ENCODE measurements at places on chromosomes 7 and 10. TPM values are rescaled to one million over a fixed set of nuclear protein-coding genes. Genes with fewer than 3 reads are reported as not detected.

DNA sequence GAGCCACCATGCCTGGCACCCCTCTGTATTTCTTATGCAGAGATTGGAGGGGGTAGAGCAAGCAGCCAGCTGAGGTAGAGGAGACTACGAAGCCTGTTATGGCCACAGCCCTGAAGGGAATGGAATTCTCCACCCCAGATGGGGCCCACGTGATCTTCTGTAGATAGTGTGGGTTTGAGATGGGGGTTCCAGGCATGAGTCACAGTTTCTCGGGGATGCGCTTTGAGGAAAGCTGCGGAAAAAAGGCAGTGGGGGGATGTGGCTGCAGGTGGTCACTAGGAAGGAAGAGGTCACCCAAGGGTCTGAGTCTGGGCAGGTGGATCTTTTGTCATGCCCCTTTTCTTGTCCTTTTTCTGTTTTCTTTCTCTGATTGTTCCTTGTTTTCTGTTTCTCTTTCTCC, 11.5 kb downstream of the FAM131B start:
- H3K4me3 ChIP-seq, result no peak overlapping the region
- no peaks in the 10 kb centered on the region for H3K27me3 ChIP-seq
- no peak overlapping the region for H3K27ac ChIP-seq

- no peaks in the 10 kb centered on the region for H3K4me1 ChIP-seq
- H3K27me3 ChIP-seq, result no peaks in the 10 kb centered on the region
- no peaks in the 10 kb centered on the region for H3K36me3 ChIP-seq
- H3K27ac ChIP-seq, result no peak overlapping the region
- no peak overlapping the region for H3K4me3 ChIP-seq
Observed at GRCh38 chr10:33746836-33747268, 412.4 kb upstream of the NRP1 start.

GRCh38 chr10:132062641-132063390, 2.9 kb upstream of the JAKMIP3 start:
- H3K27ac ChIP-seq, result no peak overlapping the region
- H3K4me3 ChIP-seq, result no peak overlapping the region
- peaks cover 8% of the 10 kb centered on the region for H3K4me1 ChIP-seq

GRCh38 chr10:94916423-94916822, 22.0 kb upstream of the CYP2C9 start:
- H3K27ac ChIP-seq, result no peak overlapping the region
- H3K4me1 ChIP-seq, result no peaks in the 10 kb centered on the region
- no peaks in the 10 kb centered on the region for H3K27me3 ChIP-seq
- no peak overlapping the region for H3K4me3 ChIP-seq
- DNase-seq, result no peak

- peaks cover 11% of the 10 kb centered on the region for H3K4me1 ChIP-seq
- H3K4me3 ChIP-seq, result no peak overlapping the region
- DNase-seq, result no peak
- no peak overlapping the region for H3K27ac ChIP-seq
- H3K36me3 ChIP-seq, result peaks cover 1% of the 10 kb centered on the region
- no peaks in the 10 kb centered on the region for H3K27me3 ChIP-seq
Observed at GRCh38 chr10:33016988-33017387, 59.0 kb upstream of the ITGB1 start.

DNA sequence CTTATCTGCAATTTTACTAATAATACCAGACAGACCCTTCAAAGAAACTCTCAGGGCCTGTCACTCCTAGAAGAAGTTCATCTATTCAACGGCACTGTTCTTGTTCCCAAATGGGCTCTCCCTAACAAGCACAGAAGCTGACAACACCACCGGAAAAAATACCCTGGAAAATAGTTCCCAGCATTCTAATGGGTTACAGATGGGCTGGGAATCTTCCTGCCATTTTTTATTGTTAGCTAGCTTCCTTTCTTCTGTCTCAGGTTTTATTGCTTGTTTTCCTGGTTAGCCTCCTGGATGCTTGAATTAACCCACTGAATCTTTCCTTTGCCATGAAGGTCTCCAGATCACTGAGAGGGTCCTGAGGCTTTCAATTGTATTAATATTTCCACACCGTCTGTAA, 689.8 kb upstream of the NRP1 start:
- no peaks in the 10 kb centered on the region for H3K4me1 ChIP-seq
- DNase-seq, result no peak
- no peak overlapping the region for H3K4me3 ChIP-seq
- no peak overlapping the region for H3K27ac ChIP-seq
- H3K36me3 ChIP-seq, result no peaks in the 10 kb centered on the region
- no peaks in the 10 kb centered on the region for H3K27me3 ChIP-seq

DNA sequence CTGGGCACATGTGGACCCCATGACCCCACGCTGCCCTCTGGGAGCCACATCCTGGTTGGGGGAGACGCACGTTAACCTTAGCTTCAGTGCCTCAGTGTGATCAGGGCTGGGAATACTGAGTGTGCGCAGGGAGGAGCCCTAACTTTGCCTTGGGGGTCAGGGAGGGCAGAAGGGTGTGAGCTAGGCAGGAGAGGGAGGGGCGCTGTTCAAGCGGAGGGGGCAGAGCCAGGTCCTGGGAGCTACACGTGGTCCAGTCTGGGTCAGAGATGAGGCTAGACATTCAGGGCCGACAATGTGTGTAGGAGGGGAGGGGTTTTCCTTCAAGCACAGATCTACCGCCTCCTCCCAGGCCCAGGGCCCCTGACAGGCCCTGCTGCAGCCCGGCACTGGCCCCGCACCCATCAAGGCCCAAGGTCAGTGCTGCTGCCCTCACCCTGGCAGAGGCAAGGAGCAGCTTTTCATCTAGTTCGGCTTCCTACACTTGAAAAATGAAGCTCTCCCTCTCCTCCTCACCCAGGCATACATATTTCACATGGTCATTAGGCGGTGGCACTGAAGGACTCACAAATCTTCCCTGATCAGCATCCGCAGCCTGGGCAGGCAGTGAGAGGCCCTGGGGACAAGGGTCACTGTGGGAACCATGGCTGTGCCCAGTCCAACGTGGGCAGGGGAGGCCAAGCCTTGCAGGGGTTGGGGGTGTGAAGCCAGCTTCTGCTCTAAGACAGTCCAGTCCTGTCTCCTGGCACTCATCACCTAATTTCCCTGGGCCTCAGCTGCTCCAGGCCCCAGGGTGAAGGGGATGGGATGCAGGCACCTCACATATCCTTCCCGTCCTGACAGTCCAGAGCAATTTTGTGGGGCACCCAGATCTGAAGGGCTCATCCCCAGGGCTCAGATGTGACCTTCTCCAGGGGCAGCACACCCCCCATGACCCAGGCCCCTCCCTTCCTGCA, 47.3 kb downstream of the C10orf105 start:
- H3K4me1 ChIP-seq, result peaks cover 5% of the 10 kb centered on the region
- DNase-seq, result no peak
- H3K4me3 ChIP-seq, result no peak overlapping the region
- H3K27me3 ChIP-seq, result no peaks in the 10 kb centered on the region
- no peak overlapping the region for H3K27ac ChIP-seq
- no peaks in the 10 kb centered on the region for H3K36me3 ChIP-seq

Gene ZDHHC16
- total RNA-seq, result 43.6 TPM

Gene MMRN2
- not detected for total RNA-seq

Gene ADGRA1
- total RNA-seq, result not detected

Gene TRIM50
- not detected for total RNA-seq

All from activated CD4-positive, alpha-beta memory T cell treated with anti-CD3 and anti-CD28 coated beads for 36 hours (primary cell).